Hematopoietic multipotent progenitor cell treated with erythropoietin and hydrocortisone succinate and interleukin-3 and kit ligand, for 4 days (in vitro differentiated cells): ENCODE measurements at places on chromosomes 2 and 18.

GRCh38 chr18:36532394-36532793 lies 234.9 kb downstream of the FHOD3 start:
- no peak for DNase-seq

DNA sequence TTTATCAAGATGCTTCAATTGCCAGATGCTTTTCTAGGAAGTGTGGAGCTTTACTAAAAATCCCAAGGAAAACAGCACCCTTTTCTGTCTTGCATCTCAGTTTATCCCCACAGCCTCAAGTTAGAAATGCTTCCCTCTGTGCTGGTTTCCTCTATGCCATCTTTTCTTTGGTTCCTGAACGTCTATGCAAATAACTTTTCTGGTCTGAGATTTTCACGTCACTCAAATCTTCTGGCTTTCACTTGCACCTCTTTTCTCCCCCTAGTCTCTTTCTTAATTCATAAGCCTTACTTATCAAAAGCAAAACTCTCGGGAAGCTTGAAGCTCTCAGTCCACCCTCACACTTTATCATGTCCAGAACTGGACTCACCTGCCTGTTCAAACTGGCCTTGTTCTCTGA lies 33.9 kb downstream of the ARHGAP25 start:
- no peak for DNase-seq

DNA sequence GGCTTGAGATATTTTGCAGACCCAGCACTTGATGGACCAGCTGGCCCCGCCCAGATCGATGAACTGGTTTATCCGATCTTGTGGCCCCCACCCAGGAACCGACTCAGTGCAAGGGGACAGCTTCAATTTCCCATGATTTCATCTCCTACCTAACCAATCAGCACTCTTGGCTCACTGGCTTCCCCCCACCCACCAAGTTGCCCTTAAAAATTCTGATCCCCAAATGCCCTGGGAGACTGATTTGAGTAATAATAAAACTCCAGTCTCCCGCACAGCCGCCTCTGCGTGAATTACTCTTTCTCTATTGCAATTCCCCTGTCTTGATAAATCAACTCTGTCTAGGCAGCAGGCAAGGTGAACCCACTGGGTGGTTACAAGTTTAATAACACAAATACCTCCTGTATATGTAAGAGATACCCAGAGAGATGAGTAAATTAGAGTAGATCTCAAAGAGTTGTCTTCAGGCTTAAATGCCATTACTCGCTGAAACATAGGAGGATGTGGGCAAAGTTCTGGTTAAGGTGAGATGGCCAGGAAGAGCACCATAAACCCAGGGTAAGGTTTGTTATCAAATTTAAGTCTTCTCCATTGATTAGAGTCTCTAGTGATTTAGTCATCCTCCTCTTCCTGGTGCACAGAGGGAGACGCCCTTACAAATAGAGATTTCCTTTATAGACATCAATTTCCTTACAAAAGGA lies 222.8 kb downstream of the ARL4C start:
- DNase-seq = no peak

DNA sequence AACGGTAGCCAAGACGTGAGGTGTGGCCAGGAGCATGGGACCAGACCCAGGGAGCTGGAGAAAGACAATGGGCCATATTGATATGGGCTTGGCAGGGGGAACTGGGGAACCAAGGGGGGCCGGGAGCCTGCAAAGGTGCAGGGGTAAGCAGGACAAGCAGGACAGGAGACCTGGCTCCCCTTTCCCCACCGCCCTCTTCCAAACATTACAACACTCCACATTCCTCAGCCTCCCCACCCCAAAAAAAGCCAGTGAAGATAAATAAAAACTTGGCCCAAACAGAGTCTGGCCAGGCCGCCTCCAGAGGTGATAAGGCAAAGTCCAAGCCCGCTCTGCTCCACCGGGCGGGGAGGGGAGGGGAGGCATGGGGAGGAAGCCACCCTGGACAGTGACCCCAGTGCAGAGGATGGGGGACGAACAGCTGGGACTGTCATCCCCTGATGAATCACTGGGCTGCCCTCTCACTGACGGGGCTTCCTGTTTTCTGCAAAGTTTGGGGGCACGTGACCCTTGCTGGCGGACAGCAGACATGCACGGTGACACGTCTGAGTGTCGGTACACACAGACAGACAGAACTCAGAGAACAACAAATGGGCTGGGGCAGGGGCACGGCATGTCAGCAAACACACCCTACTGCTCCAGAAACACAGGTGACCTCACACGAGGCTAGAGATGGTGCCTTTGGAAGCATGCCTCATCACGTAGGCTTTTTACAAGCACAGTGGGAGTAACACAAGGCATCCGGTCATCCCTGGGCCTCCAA lies 100.2 kb downstream of the TNS1 start:
- peak; percentile 81 for DNase-seq

- no peak for DNase-seq
These were observed 218.4 kb upstream of the FN1 start for GRCh38 chr2:215654148-215654819.
